NCI-H446 treated with DMSO at 0.1 percent for 48 hours (cell line): ENCODE measurements at places on chromosomes 7 and 10.

GRCh38 chr10:3261921-3262320 is 89.3 kb upstream of the PITRM1 start:
- no peak for DNase-seq

GRCh38 chr7:28409716-28410627 is 2.3 kb upstream of the CREB5 start:
- DNase-seq, result no peak

- DNase-seq, result no peak
These were observed 67.9 kb downstream of the PRKCQ start for GRCh38 chr10:6512182-6512581.

DNA sequence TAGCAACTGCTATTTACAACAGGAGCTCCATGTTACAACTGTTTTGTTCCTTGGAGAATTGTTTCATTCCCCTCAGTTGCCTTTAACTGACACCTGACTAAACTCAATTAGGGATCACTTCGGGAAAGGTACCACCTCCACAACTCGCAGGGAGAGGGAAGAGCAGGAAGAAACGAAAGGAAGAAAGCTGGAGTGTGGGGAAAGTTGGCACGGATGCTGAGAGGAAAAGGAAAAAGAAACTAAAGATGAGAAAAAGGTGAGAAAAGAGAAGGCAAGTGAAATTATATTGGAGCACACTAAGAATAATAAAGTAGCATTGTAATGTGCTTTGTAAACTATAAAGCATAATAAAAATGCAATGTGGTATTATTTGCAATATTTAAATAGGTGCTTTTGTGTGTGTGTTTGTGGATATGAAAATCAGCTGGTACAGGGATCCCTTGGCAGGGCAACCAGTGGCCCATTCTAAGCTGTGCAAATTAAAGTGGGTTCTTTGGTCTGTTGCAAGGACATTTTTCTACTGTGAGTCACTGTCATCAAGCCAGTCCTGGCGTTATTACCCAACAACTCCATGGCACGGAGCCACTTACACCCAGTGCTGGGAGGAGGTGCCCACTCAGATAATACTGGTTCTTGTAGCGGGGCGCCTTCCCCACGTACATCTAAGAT is 45.9 kb downstream of the HIPK2 start:
- DNase-seq, result no peak

DNA sequence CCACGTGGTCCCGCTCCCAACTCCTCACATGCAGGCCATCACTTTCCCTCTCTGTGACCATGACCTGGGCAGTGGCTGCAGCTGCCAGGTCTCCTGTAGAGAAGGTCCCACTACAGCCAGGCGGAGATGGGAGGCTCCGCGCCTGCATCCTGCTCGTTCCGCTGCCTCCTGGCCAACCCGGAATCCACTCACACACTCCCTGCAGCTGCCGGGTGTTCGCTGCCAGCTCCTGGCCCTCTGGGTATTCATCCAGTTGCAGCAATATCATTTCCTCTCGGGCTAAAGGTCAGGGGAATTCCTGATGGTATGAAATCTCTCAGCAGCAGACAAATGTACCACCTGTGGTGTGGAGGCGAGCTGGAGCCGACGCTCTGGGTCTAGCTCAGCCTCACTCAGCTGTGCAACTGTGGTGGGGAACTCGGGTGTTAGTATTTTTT is 65.7 kb downstream of the TLL2 start:
- no peak for DNase-seq

DNA sequence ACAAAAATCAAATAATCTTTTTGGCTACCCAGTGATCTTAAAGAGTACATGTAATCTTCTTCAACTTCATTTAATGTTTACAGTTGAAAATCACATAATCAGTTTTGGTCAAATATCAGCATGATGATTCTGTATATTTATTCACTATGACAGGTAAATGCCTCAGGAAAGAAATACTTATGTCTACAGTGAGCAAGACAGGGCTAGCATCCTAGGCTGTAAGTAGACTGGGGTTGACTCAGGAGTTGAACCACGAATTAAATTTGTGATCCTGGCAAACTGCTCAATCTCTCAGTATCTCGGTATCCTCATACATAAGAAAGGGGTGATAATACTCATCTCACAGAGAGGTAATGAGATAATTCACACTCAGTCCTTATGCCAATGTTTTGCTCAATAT is 71.8 kb downstream of the SEMA3D start:
- no peak for DNase-seq
